ENCODE measurements at places on chromosomes 4 and X.
A peak's percentile ranks its signal among the peaks of the same experiment; 100 is the strongest.

DNA sequence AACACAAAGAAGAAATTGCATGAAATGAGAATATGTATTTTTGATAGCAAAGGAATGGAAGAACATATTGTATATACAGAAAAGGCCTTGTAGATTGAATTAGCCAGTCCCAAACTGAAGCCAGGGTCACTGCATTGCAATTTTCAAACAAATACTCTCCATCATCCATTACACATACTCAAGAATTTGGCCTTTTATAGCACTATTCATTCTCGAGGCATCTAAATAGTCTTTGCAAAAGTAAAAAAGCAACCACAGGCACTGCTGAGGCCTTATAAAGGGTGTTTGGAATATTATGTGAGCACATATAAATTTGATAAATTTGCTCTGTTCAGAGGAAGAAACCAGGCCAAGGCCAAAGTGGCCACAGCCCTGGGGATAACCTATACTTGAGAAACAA lies 123.0 kb downstream of the ZNF827 start:
- no peak for DNase-seq

GRCh38 chrX:1597345-1598020 lies 6.1 kb downstream of the AKAP17A start:
- DNase-seq: no peak

GRCh38 chr4:30473225-30473624 lies 246.9 kb upstream of the PCDH7 start:
- no peak for DNase-seq

GRCh38 chr4:85475631-85476233 lies 782 bp downstream of the ARHGAP24 start:
- DNase-seq: no peak

DNA sequence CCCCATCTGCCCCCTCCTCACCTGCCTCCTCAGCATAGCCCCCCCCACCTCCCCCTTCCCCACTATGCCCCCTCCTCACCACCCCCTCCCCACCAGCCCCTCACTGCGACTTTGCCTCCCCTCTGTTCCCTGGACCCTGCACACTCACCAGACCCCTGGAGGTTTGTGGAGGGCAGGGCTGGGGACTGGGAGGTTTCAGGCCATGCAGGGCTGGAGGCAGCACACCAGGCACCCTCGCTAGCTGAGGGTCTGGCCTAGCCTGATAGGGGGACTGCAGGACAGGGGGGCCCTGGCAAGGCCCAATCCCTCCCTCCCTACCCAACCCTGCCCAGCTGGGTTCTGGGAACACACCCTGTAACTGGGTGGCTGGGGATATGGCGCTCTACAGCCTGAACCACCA lies 28.0 kb downstream of the TACC3 start:
- DNase-seq: no peak

DNA sequence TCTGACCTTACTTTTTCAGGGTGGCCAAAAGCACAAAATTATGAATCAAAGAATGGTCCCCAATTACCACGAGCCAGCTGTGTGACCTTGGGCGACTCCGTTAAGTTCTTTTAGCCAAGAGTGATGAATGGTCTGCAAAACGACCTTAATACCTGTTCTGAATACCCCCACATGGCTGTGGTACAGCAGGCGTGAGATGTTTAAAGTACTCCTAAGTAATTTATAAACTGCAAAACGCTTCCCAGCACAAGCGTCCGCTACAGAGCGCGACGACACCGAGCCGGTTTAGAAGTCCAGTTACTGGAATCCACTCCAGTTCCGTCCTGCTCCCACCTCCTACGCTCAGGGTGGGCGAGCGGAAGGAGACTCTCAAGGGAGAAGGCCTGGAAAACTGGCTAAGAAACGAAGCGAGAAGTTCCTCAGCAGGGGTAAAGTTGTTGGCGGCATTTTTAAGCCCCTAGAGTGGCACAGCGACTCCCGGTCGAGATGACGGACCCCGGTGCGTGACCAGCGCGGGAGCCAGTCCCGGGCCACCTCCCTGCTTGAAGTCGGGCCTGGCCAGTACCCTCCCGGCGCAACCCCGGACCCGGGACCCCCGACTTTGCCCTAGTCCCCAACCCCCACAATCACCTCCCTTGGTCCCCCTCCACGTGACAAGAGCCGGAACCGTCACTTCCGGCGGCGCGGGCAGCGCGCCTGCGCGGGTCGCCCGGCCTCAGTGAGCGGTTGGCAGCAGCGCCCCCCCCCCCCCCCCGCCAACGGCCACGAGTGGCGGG lies 659 bp upstream of the BMP2K start:
- DNase-seq: peak; percentile 84

- DNase-seq: peak; percentile 57
Observed at GRCh38 chrX:21940356-21940829, at the start of gene SMS. SMS (plus strand) TSS chrX:21940709; CDS start chrX:21940825, 116 bp downstream.

GRCh38 chr4:125322366-125322730 lies 7.6 kb downstream of the FAT4 start:
- no peak for DNase-seq

DNA sequence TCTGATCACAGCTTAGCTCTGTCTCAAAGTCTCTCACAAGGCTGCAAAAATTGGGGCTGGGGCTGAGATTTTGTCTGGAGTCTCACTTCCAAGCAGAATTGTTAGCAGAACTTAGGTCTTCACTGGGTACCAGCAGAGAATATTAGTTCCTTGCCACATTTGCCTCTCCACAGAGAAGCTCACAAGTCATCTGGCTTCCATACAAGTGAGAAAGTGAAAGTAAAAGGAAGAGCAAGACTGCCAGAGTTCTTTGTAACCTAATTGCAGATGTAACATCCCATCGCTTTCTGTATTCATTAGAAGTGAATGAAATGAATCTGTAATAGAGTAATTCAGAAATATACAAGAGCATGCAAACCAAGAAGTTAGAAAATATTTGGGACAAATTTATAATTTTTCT lies 624.1 kb upstream of the GNPDA2 start:
- DNase-seq: no peak

DNA sequence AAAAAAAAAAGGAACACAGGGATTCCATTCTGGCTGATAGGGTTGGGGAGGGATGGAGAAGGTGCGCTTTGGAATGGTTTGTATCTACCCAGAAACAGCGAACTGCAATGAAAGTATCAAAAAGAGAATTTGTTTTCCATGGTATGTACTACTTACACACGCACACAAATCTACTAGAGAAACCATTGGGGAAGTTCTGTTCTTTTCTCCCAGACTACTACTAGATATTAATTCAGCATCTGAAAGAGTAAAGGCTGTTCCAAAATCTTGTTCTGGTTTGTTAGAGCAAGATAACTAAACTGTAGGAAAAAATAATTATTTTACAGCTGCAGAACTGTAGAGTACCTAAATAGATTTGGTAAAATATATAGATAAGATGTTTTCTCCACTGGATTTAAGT lies 118.4 kb downstream of the CBR4 start:
- DNase-seq: no peak

- DNase-seq: no peak
Observed at GRCh38 chrX:15566244-15566643, 34.5 kb downstream of the ACE2 start.

GRCh38 chr4:141977433-141977832 lies 341.1 kb downstream of the IL15 start:
- no peak for DNase-seq

GRCh38 chr4:85778632-85779131 lies 303.7 kb downstream of the ARHGAP24 start:
- no peak for DNase-seq
